Memory B cell (primary cell): ENCODE measurements at places on chromosomes 6 and 20.

DNA sequence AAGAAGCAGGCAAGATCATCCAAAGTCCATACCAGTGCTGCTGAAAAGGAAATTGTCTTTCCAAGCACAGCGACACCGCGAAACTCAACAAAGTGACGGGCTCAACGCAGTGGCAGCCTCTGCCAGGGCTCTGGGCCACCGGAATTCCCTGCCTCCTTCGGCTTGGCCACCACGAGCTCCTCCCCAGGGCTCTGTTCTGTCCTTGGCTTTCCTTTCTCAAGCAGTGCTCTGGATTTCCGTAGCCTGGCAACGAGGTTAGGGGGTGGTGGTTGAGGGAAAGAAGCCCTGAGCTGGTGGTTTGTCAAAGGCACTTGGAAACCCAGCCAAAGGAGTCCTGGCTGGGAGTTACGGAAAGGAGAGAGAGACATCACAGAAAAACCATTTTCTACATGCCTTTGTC lies 31.2 kb downstream of the PRR18 start:
- DNase-seq, result no peak

GRCh38 chr20:43294031-43294430 lies 104.3 kb upstream of the PTPRT start:
- DNase-seq, result no peak

- no peak for DNase-seq
These were observed 875.3 kb downstream of the EYS start for GRCh38 chr6:64831680-64832079.

GRCh38 chr6:99712519-99712918 lies 105.9 kb downstream of the PRDM13 start:
- no peak for DNase-seq

DNA sequence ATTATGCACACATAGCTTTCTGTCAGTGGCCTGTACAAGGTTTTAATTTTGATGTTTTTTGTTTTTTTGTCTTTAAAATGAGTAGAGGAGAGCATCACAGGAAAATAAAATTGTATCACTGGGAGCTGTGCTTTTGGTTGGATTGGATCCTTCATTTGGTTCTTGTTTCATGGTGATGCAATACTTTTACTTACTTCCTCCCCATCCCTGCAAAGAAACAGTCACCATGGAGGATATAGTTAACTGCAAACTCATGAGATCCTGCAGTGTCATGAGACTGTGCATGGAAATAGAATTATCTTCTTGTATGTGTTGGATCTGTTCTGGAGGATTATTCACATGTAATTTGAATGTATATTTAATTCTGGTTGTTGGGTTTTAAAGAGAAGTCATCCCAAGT lies 122.3 kb downstream of the JARID2 start:
- DNase-seq, result no peak

DNA sequence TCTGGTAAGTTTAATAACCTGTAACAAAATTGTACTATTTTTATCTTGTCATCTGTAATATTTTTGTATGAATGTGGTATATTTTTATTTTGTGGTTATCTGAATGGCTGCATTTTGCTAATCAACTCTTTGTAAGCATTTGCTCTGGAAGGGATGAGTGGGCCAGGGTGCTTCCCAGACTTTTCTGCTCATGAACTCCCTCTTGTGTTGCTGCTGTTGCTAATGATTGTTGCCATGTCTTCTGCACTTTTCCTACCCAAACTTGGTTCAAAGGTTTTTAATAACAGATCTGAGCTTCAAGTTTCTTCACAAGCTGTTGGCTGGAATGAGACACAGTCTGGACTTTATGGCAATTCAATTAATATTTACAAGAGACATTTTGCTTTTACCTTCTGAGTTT lies 1005.7 kb downstream of the HACE1 start:
- DNase-seq, result no peak

DNA sequence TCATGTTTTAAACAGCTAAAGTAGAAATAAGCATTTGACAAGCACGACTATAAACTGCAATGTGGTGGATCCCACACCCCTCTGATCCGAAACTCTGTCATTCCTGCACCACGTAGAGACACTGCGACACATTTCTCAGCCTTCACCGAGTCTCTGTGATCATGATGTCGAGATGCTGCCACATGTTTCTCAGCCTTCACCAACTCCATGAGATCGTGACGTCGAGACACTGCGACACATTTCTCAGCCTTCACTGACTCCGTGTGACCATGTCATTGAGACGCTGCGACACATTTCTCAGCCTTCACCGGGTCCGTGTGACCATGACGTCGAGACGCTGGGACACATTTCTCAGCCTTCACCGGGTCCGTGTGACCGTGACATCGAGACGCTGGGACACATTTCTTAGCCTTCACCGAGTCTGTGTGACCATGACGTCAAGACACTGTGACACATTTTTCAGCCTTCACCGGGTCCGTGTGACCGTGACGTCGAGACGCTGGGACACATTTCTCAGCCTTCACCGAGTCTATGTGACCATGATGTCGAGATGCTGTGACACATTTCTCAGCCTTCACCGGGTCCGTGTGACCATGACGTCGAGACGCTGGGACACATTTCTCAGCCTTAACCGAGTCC lies 143.0 kb downstream of the TTLL2 start:
- no peak for DNase-seq

- DNase-seq, result no peak
These were observed 20.7 kb upstream of the RREB1 start for GRCh38 chr6:7087066-7087465.

GRCh38 chr6:148999929-149000468 lies 253.2 kb downstream of the UST start:
- DNase-seq, result no peak

- no peak for DNase-seq
These were observed 102.1 kb upstream of the PHACTR1 start for GRCh38 chr6:12614456-12614855.

GRCh38 chr6:15362274-15363160 lies 116.6 kb downstream of the JARID2 start:
- no peak for DNase-seq

- no peak for DNase-seq
These were observed 66.9 kb downstream of the PYGB start for GRCh38 chr20:25314497-25315417.

DNA sequence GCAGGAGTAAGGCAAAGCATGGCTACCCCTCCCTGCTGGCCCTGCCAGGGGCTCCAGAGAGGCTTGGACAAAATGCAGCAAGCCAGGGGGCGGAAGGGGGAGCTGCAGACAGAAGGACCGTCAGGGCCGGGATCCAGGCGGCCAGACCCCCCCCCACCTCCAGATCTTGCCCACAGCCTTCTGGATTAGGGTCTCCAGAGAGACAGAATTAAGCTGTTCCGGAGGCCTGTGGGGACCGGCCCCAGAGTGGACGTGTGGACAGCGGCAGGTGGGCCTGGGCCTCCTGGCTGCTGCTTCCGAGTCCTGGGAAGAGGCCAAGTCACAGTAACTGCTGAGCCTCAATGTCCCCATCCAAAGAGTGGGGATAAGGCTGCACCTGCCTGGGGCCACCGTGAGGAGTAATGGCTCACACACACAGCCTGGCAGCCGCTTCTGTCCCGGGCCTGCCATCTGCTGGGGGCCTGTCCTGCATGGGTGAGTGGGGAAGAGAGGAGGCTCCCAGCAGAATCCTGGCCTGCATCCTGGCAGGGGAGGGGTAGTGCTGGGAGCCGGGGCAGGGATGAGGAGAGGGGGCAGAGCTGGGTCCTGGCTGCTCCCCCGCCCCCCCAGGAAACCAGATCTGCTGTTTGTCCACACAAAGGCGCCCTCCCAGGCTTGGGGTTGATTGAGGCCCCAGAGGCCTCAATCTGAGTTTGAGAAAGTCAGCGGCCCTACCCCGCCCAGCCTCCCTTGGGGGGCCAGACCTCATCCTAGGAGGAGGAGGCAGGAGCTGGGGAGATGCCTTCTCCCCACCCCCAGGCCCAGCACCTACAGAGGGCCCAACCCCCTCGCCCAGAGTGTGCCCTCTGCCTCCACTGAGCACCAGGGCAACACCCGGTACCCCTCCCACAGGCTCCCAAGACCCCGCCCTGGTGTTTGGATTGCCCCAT lies 3.9 kb downstream of the LAMA5 start:
- DNase-seq, result no peak

DNA sequence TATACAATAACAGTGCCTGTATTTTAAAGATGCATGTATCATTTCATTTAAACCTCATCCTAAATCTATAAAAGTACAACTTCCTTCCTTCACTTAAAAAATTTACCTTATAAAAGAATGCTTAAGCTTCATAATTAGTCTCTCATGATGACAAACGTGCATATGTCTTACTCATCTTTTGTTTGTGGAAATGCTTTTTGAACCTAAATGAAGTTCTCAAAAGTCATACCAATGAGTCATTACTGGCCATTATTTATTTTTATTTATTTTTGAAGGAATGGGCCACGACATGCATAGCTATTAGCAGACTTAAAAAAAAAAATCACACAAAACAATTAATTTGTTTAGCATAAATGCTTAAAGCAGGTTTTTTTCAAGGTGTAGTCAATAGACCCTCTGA lies 3.7 kb downstream of the TFB1M start:
- DNase-seq, result no peak

DNA sequence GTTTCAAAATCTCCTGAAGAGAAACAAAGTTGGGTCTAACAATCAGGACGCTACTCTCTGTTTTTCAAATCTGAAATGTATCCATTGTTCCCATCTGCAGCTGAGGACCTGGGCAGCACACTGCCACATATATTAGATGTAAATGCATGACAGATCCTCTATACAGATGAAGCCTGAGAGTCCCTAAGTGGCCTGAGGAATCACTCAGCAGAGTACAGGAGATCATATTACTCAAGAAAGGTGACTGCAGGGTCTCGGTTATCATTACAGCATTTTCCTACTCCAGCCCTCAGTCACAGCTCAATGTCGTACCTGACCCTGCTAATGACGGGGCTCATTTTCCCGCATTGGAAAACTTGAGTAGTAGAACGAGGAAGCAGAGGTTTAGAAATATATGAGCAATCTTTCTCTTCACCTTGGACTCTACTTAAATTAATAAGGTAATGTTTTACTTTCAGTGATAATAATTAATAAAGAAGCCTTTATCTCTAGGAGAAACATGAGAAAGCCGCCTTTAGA lies 256.2 kb upstream of the IRAK1BP1 start:
- DNase-seq, result no peak

GRCh38 chr6:98832284-98833056 lies 1.9 kb upstream of the POU3F2 start:
- DNase-seq, result no peak

- DNase-seq, result no peak
These were observed 136.2 kb downstream of the HIVEP1 start for GRCh38 chr6:12148317-12148801.

DNA sequence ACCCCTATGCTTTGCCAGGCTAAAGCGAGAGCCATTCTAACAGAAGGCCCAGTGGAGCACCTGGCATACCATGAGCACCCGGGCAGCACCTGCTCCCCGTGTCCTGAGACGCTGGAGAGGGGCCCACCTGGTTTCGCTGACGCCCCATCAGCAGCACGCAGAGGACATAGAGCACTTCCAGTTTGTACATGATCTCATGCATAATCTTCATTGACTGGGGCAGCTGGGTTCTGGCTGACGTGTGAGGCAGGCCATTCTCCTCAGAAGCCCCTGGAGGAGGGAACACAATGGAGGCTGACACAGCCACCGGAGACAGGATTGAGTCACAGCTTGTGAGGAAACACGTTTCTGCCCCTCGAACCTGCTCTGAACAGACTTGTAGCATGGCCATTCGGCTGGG lies 65.4 kb downstream of the MYH7B start:
- DNase-seq, result no peak

DNA sequence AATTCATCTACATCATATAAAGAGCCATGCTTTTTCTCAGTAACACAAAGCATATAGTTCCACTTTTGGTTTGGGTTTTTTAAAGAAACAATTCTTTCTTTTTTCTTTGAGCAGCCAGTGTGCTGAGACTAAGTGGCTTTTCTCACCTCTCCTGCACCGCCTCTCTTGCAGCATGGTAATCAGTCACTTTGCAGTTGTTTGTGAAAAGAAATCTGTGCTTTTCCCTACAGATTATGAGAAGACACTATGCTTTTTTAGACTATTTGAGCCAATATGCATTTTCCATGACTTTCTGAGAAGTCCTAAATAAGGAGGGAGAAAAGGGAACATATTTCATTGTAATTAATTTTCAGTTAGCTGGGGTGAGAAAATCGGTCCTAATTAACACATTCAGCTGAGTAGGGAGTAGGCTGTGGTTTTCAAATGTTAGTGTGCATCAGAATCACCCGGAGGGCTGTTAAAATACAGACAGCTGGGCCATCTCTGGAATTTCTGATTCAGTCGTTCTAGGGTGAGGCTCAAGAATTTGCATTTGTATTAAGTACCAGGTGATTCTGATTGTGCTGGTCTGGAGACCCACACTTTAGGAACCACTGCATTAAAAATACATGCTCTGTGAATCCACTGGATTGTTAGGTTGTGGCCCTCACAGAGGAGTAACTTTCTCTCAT lies 155.2 kb downstream of the TINAG start:
- no peak for DNase-seq

DNA sequence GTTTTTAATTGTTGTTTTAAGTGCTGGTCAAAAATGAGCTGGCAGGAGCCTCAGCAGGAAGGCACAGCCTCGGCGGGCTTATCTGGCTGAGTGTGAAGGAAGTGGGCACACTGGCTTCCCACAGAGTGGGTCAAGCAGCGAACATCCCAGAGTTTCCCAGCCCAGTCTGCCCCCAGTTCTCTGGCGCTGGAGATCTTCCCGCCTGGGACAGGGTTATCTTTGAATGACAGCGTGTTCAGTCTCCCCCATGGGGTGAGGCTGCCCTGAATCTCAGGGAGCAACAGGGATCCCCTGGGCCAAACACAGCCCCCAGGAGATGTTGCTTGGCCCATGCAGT lies 122.2 kb upstream of the PTPN1 start:
- no peak for DNase-seq

GRCh38 chr6:109336221-109336961 lies 45.9 kb downstream of the CD164 start:
- no peak for DNase-seq

GRCh38 chr6:133923938-133924593 lies 29.0 kb upstream of the TBPL1 start:
- DNase-seq, result peak; percentile 46

- no peak for DNase-seq
These were observed 10.3 kb downstream of the MTO1 start for GRCh38 chr6:73471686-73472290.
